ENCODE measurements at places on chromosomes 5 and 9. TPM values are rescaled to one million over a fixed set of nuclear protein-coding genes. Genes with fewer than 3 reads are reported as not detected.

TUSC1 gene
- total RNA-seq = 17.4 TPM

LMAN2 gene
- total RNA-seq = 91.9 TPM

DNA sequence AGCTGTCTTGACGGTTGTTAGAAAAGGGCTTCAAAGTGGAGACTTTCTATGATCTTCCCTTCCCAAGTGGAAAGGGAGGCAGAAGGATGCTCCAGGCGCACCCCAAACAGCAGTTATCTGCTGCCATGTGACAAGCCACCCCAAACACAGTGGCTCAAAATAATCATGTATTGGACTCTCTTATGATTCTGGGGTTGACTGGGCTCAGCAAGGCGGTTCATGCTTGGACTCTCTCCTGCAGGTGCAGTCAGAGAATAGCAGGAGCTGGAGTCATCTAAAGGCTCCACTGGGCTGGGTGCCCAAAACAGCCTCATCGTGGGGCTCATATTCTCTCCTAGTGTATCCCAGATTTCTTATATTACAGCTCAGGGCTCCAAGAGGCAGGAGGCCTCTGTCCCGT lies 177.6 kb upstream of the IER5L start:
- no peak for DNase-seq

GRCh38 chr5:77266291-77266690 lies 55.8 kb downstream of the PDE8B start:
- no peak for DNase-seq

GRCh38 chr5:32932241-32932935 lies 221.3 kb downstream of the NPR3 start:
- DNase-seq = no peak

DNA sequence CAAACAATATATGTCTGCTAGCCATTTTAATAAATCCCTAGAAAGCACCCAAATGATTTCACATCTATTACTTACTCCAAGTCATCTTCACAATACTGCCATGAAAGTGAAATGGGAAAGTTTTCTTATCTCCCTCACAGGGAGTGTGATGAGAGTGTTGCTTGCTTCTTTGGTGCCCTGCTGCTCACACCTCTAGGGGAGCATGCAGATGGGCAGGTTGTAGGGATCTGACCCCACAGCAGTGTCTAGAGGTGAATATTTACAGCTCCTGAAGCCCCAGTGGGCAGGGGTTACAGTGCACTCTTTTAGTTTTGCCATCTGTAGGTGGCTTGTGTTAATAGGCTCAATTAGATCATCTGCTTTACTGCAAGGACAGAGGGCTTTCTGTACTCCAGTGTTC lies 173.2 kb downstream of the GABRG2 start:
- no peak for DNase-seq

DNA sequence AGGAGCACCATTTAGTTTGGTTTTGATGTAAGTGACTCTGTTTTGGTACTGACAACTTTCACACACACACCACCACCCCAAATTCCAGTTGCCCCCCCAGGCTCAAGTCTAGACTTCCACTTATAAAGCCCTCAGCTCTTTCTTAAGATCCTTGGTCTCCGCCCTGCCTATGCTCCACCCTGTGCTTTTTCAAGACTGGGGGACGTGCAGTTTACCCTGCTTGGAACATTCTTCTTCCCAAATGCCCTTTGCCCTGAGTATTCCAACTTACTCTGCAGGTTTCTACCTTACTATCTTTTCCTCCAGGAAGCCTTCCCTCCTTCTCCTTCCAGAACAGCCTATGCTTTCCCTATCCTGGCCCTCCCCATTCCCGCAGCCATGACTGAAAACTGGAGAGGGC lies 1.5 kb upstream of the TRIM14 start:
- peak; percentile 53 for DNase-seq

- DNase-seq = no peak
These were observed 39.4 kb upstream of the KIF2A start for GRCh38 chr5:62266573-62266972.

- DNase-seq = no peak
These were observed 44.6 kb downstream of the PLPPR1 start for GRCh38 chr9:101073122-101073521.
